ENCODE measurements at places on chromosomes 7 and 10.
A peak's percentile ranks its signal among the peaks of the same experiment; 100 is the strongest.

DNA sequence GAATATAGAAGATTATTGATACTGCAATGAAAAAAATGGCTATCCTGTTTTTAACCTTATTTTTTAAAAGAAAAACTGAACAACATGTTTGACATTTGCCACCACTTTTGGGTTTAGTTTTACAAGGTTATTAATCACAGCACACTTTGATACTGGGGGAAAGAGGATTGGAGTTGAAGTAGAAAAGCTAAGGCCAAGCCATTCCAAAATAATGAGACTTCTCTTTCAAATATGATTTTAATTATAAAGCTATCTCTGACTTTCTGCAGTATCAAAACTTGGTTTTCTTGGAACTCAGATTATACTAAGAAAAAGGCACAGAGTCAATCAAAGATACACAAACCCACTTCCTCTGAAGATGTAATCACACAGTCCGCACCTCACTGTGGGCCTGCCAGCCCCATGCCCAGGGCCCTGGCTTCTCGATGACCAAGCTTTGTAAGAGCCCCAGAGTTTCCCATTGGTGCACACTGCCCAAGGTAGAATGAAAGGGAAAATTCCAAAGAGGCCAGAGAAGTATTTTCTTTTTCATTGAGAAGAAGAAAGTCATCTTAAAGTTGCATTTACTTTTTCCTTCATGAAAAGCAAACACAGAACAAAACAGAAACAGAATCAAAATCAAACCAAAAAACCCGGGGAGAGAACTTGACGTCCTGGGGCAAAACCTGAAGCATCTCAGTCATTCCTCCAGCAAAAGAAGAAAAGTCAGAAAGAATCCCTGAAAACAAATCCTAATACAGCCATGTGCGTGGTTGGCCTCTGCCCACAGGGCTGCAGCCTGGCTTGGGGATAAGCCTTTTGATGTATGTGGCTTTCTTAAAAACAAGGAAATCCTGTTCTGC lies 187.7 kb upstream of the KLF6 start:
- no peak for DNase-seq

DNA sequence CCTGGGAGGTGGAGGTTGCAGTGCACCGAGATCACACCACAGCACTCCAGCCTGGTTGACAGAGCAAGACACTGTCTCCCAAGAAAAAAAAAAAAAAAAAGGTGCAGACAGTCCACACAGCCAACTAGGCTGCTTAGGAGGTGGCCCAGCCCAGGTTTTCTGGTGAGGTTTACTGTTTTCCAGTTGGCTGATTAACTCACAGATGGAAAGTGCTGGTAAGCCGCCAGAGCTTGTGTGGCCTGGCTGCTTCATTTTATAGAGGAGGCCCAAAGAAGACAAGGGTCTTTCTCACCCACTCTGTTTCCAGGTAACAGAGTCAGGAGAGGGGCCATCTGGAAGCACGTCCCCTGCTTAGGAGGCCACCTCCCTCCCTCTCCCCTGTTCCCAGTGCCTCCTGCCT lies 6.2 kb downstream of the RHBDD2 start:
- DNase-seq: no peak

DNA sequence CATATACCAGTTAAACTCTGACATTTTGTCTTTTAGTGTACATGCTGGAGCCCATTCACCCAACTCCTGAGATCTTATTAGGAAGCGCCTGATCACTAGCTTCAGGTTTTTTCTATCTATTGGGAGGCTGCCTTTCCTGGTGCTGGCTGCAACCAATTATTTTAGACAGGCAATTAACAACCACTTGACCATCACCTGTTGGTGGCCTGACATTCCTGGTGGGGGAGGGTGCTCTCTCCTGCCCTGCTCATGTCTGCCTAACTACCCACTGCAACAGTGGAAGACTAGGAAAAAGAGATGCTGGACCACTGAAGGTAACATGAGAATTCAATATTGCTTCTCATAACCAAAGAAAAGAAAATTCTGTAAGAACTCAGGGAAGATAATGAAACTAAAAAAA lies 190.3 kb upstream of the GRM3 start:
- DNase-seq: no peak

DNA sequence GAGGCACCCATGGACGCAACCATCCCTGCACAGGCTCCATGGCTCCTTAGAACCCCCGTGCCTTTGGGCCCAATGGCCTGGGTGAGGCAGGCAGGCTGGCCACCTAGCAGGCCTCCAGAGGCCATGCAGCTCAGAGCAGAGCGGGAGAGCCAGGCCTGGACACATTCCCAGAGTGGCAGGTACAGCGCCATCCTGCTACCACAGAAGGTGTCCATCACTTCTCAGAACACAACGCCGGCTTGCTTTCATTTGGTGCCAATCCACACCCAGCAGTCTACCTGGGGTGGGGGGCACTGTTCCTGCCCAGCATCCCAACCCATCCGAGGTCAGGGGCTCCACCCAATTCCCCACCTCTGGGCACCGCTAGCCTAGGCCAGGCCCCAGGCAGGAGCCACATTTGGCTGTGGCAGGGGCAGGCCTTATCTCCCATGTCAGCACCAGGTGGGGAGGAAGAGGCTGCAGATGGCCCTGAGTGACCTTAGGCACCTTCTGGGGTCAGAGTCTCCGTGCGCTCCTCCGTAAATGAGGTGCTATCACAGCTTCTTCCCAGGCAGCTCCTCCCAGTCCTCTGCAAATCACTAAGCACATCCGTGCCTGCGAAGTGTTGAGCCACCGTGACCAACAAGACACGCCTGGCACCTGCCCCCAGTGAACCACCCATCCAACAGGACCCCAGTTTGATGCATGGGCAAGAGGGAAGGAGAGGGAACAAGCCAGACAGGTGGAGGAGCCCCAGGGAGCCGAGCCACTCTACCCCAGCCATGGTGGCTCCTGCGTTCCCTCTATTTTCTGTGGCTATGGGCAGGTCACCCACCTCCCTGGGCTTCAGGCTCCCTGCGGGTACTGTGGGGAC lies 14.2 kb downstream of the KCNH2 start:
- DNase-seq: no peak

- peak; percentile 91 for DNase-seq
Observed at GRCh38 chr7:113421696-113422330, 303.5 kb upstream of the SMIM30 start.
